Tibial nerve (tissue), 4 donors: ENCODE measurements at places on chromosomes 1 and 21. TPM values are rescaled to one million over a fixed set of nuclear protein-coding genes. Genes with fewer than 3 reads are reported as not detected.
A peak's percentile ranks its signal among the peaks of the same experiment; 100 is the strongest.

DNA sequence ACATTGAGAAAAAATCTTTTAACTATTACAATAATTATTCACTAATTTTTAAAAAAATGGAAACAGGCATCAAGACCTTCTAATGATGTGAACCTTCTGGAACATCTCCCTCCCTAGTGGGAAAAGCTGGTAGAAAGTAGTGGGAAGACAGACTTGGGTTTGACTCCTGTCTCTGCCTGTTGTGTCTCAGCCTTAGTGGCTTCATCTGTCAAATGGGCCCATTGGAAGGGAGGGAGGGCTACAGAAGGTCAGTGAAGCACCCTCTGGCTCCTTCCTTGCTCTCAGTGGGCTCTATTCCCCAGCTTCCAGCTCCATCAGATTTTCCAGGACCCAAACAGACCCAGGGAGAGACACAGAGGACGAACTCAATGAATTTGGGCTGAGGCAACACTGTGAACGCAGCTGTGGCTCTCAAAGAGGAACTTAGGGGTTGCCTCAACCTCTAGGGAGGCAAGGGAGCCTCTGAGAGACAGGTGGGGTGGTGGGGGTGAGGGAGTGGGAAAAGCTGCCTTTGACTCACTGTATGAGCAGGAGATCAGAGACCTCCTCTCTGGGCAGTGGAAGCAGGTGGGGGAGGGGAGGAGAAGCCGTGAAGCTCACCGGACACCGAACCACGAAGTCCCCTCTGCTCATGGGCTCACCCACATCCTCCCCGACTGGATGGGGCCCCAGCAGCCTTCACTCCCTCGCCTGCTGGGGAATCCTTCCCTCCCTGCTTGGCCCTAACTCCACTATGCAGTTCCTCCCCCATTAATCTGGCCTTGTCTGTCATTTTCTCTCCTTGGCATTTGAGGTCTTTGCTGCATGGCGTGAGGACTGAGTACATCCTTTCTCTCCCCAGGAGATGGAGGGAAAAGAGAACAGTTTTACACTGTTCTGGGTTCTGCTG, 4.5 kb downstream of the CNR2 start:
- no peaks in the 10 kb centered on the region for H3K27me3 ChIP-seq
- H3K4me1 ChIP-seq = no peaks in the 10 kb centered on the region
- no peaks in the 10 kb centered on the region for H3K36me3 ChIP-seq
- H3K27ac ChIP-seq = no peak overlapping the region
- no peak for DNase-seq

DNA sequence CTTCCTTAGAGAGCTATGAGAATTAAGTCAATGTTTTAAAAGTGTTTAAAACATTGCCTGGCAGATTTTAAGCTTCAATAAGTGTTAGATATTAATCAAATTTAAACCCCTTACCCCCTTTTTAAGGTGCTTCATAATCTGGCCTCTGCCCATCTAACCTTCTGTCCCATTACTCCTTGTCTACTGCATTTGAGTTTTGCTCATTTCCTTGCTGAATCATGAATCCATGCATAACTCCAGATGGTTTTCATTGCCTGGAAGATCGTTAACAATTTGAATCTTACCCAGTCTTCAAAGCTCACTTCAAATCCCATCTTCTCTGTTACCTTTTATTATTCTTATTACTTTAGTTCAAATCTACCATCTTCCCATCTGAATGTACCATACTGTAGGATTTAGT, 4.6 kb downstream of the HJV start:
- no peak for DNase-seq
- peaks cover 7% of the 10 kb centered on the region for H3K4me1 ChIP-seq
- H3K27me3 ChIP-seq = peaks cover 26% of the 10 kb centered on the region
- H3K36me3 ChIP-seq = no peaks in the 10 kb centered on the region
- no peak overlapping the region for H3K4me3 ChIP-seq

The LHX4 gene
- total RNA-seq = not detected

The PTGFR gene
- 15.5 TPM for total RNA-seq

- no peak for DNase-seq
- H3K4me3 ChIP-seq = no peak overlapping the region
- no peaks in the 10 kb centered on the region for H3K27me3 ChIP-seq
- H3K4me1 ChIP-seq = no peaks in the 10 kb centered on the region
- H3K27ac ChIP-seq = no peak overlapping the region
These were observed 71.0 kb upstream of the LRRC53 start for GRCh38 chr1:74583397-74583796.

The IL19 gene
- not detected for total RNA-seq

The PTPRU gene
- total RNA-seq = 59.4 TPM

DNA sequence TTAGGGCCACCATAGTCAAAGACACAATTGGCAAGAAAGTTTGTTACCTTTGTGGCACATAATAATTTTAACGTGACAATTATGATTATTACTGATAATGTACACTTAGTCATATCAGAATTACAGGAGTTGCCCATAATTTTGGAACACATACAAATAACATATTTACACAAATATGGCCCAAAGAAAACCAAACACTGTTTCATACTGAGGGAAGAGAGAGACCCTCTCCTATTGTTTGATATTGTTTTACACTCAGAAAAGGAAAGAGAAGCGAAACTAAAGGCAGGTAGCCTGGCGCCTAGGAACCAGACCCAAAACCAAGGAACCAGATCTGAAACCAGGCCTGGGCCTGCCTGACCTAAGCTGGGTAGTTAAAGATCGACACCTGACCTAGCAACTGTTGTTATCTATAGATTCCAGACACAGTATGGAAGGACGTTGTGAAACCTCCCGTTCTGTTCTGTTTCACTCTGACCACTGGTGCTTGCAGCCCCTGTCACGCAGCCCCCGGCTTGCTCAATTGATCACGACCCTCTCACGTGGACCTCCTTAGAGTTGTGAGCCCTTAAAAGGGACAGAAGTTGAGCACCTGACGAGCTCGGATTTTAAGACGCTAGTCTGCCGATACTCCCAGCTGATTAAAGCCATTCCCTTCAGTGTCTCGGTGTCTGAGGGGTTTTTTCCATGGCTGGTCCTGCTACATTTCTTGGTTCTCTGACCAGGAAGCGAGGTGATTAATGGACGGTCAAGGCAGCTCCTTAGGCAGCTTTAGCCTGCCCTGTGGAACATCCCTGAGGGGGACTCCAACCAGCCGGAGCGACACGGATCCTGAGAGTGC, 27.9 kb downstream of the C1orf115 start:
- no peaks in the 10 kb centered on the region for H3K36me3 ChIP-seq
- H3K27me3 ChIP-seq = no peaks in the 10 kb centered on the region
- no peaks in the 10 kb centered on the region for H3K4me1 ChIP-seq
- DNase-seq = no peak
- no peak overlapping the region for H3K27ac ChIP-seq
- no peak overlapping the region for H3K4me3 ChIP-seq

The PRRX1 gene
- 56.7 TPM for total RNA-seq

- no peak overlapping the region for H3K4me3 ChIP-seq
- no peak overlapping the region for H3K27ac ChIP-seq
These were observed 134.6 kb downstream of the MAST2 start for GRCh38 chr1:45938029-45938428.

DNA sequence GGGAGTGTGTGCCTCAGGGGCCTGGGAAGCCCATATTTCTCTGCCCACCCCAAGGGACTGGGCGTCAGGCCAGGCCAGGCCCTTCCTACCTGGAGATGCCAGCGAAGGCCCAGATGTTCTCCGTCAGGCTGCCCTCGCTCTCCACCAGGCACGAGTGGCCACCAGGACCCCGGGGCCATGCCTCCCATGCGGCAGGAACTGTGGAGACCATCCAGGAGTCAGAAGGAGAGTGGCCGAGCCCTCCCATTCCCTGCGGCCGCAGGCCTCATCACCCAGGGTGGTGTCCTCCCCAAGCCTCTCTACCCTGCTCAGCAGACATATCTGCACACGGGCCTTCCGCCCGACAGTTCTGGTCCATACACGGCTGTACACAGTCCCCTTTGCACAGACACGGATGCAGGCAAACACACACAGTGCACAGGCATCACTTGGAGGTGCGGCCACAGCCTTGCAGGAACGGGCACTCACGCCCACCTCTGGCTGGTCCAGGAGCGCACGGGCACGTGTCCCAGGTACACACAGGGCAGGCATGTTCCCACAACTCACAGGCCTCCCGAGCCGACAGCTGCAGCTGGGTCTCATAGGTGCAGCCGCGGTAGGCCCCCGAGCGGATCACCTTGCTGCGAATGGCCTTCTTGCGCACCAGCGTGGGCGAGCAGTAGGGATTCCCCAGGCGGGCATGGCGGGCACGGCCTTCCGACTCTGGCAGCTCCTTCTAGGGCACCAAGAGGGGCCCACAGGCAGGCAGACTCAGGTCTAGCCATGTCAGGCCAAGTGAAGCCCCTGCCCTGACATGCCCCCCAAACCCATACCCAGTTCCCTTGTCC, 5.9 kb upstream of the KIF17 start:
- H3K4me1 ChIP-seq = no peaks in the 10 kb centered on the region
- H3K4me3 ChIP-seq = no peak overlapping the region
- no peaks in the 10 kb centered on the region for H3K36me3 ChIP-seq
- DNase-seq = peak; percentile 7
- no peak overlapping the region for H3K27ac ChIP-seq
- peaks cover 9% of the 10 kb centered on the region for H3K27me3 ChIP-seq

The DTL gene
- total RNA-seq = not detected

The EYA3 gene
- 17.6 TPM for total RNA-seq

GRCh38 chr1:166900987-166901386, 24.9 kb upstream of the TADA1 start:
- no peaks in the 10 kb centered on the region for H3K36me3 ChIP-seq
- H3K4me3 ChIP-seq = no peak overlapping the region
- no peak for DNase-seq
- H3K27me3 ChIP-seq = no peaks in the 10 kb centered on the region
- H3K27ac ChIP-seq = no peak overlapping the region
- no peaks in the 10 kb centered on the region for H3K4me1 ChIP-seq

DNA sequence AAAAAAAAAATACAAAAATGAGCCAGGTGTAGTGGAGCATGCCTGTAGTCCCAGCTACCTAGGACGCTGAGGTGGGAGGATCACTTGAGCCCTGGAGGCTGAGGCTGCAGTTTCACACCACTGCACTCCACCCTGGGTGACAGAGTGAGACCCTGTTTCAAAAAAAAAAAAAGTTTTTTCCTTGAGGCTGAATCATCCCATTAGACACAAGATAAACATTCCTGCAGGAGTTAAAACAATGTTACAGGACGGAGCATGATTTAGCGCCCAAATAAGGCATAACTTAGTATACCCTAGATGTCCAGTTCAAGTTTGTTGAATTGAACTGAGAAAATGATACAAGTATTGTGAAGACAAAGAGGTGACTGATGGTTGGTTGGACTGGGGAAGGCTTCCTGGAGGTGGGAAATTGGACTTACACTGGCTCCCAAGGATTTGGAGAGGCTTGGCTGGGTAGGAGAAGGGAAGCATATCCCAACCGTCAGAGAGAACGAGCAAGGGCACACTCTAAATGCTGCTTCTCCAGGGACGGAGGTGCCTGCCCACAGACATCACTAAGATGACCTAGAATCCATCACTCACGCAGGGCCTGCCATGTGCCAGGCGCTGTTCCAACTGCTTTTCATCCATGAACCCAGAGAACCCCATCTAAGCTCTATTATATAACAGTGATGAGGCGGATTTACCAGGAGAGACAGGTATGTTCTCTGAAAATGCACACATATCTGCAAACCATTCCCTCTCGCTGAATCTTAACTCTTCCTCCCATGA, 610.6 kb downstream of the KIF26B start:
- no peak for DNase-seq
- H3K36me3 ChIP-seq = no peaks in the 10 kb centered on the region
- H3K4me1 ChIP-seq = no peaks in the 10 kb centered on the region
- no peaks in the 10 kb centered on the region for H3K27me3 ChIP-seq
- H3K27ac ChIP-seq = no peak overlapping the region

- no peaks in the 10 kb centered on the region for H3K36me3 ChIP-seq
- H3K27ac ChIP-seq = no peak overlapping the region
- H3K4me3 ChIP-seq = no peak overlapping the region
- H3K27me3 ChIP-seq = no peaks in the 10 kb centered on the region
- H3K4me1 ChIP-seq = no peaks in the 10 kb centered on the region
These were observed 518.8 kb downstream of the ADGRL2 start for GRCh38 chr1:82319546-82319945.

- H3K4me3 ChIP-seq = no peak overlapping the region
- DNase-seq = no peak
- H3K27me3 ChIP-seq = no peaks in the 10 kb centered on the region
- H3K36me3 ChIP-seq = peaks cover 28% of the 10 kb centered on the region
These were observed 55.3 kb downstream of the NME7 start for GRCh38 chr1:169312084-169312954.

DNA sequence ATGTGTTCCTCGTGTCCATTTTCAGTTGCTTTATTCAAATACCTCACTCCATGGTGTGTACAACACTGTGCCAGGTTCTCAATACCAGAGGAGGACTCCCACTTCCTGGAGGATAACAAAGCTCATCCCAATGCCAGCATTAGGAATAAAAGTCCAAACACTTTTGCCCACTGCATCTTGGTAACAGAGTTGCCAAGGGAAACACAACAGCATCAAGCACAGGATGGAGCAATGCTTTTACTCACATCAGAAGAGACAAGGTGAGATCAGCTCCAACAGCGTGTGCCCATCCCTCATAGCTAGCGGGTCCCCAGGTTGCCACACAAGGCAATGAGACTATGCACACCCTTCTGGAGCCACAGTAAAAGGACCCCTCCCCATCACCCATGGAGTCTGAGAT, 2.9 kb downstream of the KRTAP20-4 start:
- no peak overlapping the region for H3K27ac ChIP-seq
- no peak for DNase-seq
- H3K27me3 ChIP-seq = no peaks in the 10 kb centered on the region
- H3K4me1 ChIP-seq = no peaks in the 10 kb centered on the region
- H3K4me3 ChIP-seq = no peak overlapping the region
- H3K36me3 ChIP-seq = no peaks in the 10 kb centered on the region

The PLPPR4 gene
- total RNA-seq = 3.9 TPM

The C1orf94 gene
- not detected for total RNA-seq

The OVAAL gene
- not detected for total RNA-seq

DNA sequence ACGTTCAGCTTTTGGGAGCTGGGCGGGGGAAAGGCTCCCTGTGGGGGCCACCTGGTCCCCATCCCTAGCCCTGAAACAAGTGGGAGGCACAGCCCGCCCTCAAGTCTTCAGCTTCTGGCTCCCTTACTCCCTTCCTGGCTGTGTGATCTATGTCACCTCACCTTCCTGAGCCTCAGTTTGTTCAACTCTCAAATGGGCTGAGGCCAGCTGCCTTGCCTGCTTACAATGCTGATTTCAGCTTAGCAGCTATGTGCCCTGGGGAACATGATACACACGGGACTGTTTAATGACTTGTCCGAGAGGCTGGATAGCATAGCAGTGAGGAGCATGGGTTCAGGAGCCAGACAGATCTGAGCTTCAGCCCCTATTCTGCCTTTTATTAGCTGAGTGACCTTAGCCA, 19.3 kb downstream of the GRHL3 start:
- H3K4me1 ChIP-seq = no peaks in the 10 kb centered on the region
- H3K36me3 ChIP-seq = no peaks in the 10 kb centered on the region
- no peak overlapping the region for H3K27ac ChIP-seq
- no peak for DNase-seq
- H3K27me3 ChIP-seq = no peaks in the 10 kb centered on the region

- DNase-seq = no peak
- H3K4me3 ChIP-seq = no peak overlapping the region
- H3K4me1 ChIP-seq = no peaks in the 10 kb centered on the region
- no peaks in the 10 kb centered on the region for H3K36me3 ChIP-seq
- no peak overlapping the region for H3K27ac ChIP-seq
- no peaks in the 10 kb centered on the region for H3K27me3 ChIP-seq
These were observed 1.0 kb upstream of the DIRAS3 start for GRCh38 chr1:68051475-68051874.

The OR2L5 gene
- total RNA-seq = not detected
